ENCODE measurements at places on chromosomes 13 and 19. TPM values are rescaled to one million over a fixed set of nuclear protein-coding genes. Genes with fewer than 3 reads are reported as not detected.

SULT2A1 gene
- not detected for total RNA-seq

STOML3 gene
- not detected for total RNA-seq

MAMSTR gene
- 0.39 TPM for total RNA-seq

APOE gene
- total RNA-seq: 6.1 TPM

SLC6A16 gene
- total RNA-seq: 0.12 TPM

RFPL4A gene
- total RNA-seq: not detected

EBI3 gene
- total RNA-seq: 1.1 TPM

PRODH2 gene
- total RNA-seq: not detected

LGALS4 gene
- not detected for total RNA-seq

GAPDHS gene
- 0.20 TPM for total RNA-seq

RFPL4AL1 gene
- total RNA-seq: not detected

AXL gene
- total RNA-seq: 156 TPM

DOHH gene
- total RNA-seq: 9.1 TPM

CEACAM1 gene
- 0.12 TPM for total RNA-seq

CELF5 gene
- not detected for total RNA-seq

IZUMO2 gene
- not detected for total RNA-seq

COL5A3 gene
- 4.8 TPM for total RNA-seq

GARRE1 gene
- 5.9 TPM for total RNA-seq

GPR4 gene
- total RNA-seq: 0.10 TPM

SGTA gene
- total RNA-seq: 58.5 TPM

GFY gene
- not detected for total RNA-seq

All from RPMI7951 (cell line).